ENCODE measurements at places on chromosomes 2 and 18. TPM values are rescaled to one million over a fixed set of nuclear protein-coding genes. Genes with fewer than 3 reads are reported as not detected.

DNA sequence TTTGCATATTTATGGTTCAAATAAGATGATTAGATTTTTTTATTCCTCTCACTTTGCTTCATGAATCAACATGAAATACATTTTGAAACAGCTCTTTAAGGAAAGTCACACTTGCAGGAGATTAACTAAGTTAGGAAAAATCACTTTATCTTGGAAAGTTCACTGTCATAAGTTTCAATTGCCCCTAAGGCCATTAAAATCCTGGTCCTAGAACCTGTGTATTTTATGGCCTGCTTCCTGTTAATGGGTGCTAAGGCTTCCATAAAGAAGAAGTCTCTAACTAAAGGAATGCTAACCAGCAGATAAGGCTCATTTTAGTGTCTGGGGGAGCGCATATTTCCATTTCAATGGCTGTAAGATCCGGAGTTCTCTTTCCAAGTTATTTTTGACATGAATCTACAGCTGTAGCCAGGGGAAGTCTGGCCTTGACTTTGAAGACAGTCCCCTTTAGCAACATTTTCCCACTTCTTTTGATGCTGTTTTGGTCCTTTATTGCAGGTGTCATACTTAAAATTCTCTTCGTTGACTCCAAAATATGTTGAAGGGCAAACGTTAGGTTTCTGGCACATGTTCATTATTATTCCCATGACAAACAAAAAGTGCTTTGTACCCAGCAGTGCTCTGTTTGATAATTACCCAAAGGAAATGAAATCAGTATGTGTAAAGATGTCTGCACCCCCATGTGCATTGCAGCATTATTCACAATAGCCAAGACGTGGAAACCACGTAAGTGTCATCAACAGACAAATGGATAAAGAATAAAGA lies 34.4 kb upstream of the SH3BP4 start:
- no peak for DNase-seq

IHH gene
- not detected for total RNA-seq

DNA sequence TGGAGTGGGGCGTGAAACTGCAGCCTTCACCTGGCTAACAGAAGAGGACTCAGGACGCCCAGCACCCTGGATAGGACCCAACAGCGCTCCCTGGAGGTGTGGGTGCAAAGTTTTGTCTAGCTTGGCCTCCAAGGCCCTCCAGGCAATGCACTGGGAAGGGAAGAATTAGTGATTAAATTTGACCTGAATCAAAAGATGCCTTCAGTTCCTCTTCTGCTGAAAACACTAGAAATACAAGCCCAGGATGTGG lies 779 bp upstream of the TRIB2 start:
- DNase-seq, result peak; percentile 79

DNA sequence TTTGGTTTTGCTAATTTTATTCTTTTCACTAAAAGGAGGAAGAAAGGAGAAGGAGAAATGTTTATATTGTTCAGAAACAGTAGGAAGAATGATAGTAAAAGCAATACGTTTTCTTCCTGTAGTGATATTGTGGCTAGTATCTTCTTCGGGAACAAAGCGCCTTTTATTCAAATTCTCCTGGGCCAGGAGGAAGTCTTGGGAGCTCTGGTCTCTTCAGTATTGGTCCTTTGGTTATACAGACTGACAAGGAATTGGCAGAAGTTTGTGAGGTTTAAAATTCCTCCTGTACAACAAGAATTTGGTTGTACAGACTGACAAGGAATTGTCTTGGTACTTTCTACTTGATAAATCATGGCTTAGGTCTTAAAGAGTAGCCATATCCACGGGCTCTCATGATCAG lies 9.9 kb downstream of the GIGYF2 start:
- no peak for DNase-seq

- no peak for DNase-seq
These were observed 18.8 kb downstream of the RAB31 start for GRCh38 chr18:9726936-9727335.

GRCh38 chr2:119231975-119232665 lies 8.5 kb downstream of the STEAP3 start:
- peak; percentile 73 for DNase-seq

DLGAP1 gene
- not detected for total RNA-seq

- no peak for DNase-seq
These were observed 735.0 kb upstream of the POU3F3 start for GRCh38 chr2:104118889-104119288.
